Occipital lobe (tissue), 3 donors: ENCODE measurements at places on chromosomes 1 and 21. TPM values are rescaled to one million over a fixed set of nuclear protein-coding genes. Genes with fewer than 3 reads are reported as not detected.

DNA sequence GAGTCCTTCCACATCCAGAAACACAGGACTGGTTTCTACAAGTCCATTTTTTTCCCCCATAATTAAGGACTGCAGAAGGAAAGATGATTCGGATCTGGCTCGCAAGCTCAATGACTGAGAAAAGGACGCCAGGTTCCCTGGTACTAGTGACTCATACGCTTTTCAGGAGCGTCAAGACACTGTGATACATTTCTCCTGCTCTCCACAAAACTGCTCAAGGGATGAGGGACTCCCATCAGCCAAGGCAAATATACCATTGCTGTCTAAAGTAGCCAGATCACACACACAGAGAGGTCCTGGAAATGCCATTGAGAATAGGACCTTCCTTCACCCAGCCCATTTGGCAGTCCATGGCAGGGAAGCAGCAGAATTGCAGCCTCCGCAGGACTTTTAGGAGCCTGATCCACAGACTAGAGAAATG lies 253.6 kb upstream of the IRF2BP2 start:
- DNase-seq = no peak

CBR3 gene
- 0.78 TPM for total RNA-seq

EGLN1 gene
- 83.1 TPM for total RNA-seq

DNA sequence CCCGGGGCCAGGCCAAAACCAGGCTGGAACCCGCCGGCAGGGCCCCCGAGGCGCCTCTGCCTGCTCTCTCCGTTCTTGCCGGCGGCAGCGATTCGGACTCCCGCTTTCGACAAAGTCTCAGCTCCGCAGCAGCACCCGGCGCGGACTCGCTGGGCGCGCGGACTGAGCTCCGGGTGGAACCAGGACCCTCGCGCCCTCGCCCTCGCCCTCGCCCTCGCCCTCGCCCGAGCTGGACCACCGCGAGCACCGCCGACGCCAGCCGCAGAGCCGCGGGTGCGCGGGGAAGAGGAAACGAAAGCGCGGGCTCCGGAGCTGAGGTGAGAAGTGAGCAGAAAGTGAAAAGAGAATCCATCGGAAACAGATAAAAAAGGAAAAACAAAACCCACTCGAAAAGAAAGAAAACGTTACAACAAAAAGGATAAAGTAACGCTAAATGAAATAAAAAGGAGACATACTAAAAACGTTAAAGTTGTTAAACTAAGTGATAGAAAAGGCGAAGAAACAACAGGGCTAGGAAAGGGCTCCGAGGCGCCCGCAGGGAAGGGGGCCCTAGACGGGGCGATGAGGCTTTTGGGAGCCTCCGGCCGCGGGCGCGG lies 64.9 kb downstream of the MEF2D start:
- DNase-seq = no peak

DNA sequence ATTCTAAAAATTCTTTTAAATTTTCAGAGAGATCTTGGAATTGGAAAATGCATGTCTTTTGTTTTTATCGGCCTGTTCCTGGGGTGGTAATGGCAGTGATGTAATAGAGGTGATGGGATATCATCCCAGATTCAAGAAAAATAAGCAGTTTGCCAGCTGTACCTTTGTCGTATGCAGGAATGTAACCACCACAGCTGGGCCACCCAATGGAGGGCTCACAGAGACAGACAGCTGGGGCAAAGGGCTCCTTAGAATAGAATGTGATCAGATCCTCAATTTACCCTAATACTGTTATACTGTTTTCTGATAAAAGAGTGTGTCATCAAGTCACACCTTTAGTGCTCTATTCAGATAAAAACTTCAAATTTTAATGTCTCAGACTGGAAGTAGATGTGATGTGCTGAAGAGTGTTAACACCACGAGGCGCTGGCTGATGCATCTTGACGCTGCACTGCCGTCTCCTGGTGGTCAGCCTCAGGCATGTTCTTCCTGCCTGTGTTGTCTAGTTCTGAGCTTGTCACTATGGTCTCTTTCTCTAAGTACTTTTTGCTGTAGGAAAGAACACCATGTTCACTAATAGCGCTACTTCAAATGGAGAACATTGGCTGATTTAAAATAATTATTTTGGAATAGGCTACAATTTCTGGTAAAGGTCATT lies 78.8 kb downstream of the C1orf21 start:
- DNase-seq = no peak

ELF3 gene
- 0.31 TPM for total RNA-seq

- DNase-seq = peak; percentile 41
Observed at GRCh38 chr1:20194757-20195461, 8.6 kb upstream of the PLA2G2C start.

DNA sequence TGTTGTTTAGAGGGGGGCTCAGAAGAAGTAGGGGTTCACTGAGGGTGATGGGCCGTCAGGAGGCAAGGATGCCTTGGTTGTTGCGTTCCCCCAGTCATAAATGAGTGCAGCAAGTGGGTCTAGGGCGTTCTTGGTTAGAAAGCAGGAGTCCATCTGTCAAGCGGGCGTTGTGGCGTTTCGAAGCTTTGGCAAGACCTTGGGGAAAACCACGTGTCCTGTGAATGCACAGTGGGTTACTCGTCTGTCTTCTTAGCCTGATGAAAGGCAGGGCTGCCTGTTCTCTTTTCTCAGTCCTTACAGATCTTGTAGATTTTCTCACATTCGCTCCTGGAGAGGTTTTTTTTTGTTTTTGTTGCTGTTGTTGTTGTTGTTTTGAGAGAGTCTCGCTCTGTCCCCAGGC lies 6.3 kb upstream of the ZNF496 start:
- no peak for DNase-seq

DNA sequence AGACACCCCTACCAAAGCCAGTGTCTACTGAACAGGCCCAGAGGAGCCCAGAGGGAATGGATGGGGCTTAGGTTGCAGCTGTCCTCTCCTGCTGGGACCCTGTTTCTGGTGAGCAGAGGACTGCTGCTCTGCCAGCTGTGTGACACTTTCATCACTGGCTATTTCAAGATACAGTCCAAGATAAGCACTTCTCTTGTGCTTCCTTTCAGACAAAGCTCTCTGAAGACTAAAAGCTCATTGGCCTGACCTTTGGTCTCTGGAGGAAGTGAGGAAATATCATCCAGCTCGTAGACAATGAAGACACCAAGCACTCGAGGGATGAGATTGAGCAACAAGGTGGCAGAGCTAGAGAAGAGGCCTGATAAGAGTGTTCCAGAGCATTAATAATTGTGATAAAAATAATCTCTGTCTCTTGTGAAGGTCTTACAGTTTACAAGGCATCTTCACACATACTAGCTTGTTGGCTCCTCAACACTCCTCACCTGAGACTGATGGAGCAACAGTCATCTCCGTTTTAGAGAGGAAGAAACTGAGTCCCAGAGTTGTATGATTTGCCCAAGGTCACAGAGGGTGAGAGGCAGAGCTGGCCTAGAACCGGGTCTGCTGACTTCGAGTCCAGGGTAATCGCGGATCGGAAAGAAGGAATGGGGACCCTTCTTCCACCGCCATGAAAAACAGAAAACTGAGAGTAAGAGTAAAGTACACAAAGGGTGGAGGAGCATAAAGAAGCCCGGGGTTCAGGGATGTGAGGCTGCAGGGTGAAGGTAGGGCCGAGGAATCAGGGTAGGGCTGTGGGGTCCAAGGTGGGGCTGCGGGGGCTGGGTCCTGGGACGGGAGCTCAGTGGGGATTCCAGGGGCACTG lies 666 bp downstream of the PAFAH2 start:
- DNase-seq = no peak

- no peak for DNase-seq
Observed at GRCh38 chr1:193085263-193085662, 20.0 kb downstream of the GLRX2 start.

- no peak for DNase-seq
Observed at GRCh38 chr1:202858331-202858730, 30.6 kb downstream of the RABIF start.

GRCh38 chr1:20893931-20894330 lies 106.8 kb upstream of the HP1BP3 start:
- no peak for DNase-seq

HJV gene
- total RNA-seq = not detected

FAM177B gene
- total RNA-seq = not detected

DNA sequence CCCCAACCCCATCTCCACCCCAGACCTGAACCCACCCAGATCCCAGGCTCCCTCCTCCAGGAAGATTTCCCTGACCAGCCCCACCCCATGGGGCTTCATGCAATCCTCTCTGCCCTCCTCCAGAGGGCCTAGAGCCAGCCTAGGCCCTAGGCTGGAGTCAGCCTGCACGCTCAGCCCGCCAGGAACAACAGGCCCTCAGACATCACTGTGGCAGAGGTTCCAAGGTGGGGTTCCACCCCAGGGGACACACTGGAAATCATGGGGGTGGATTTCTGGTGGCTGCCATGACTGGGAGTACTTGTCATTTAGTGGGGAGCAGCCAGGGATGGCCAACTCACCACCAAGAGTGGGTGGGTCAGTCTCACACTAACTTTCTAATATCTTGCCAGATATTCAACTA lies 122.0 kb downstream of the GLIS1 start:
- DNase-seq = no peak

DNA sequence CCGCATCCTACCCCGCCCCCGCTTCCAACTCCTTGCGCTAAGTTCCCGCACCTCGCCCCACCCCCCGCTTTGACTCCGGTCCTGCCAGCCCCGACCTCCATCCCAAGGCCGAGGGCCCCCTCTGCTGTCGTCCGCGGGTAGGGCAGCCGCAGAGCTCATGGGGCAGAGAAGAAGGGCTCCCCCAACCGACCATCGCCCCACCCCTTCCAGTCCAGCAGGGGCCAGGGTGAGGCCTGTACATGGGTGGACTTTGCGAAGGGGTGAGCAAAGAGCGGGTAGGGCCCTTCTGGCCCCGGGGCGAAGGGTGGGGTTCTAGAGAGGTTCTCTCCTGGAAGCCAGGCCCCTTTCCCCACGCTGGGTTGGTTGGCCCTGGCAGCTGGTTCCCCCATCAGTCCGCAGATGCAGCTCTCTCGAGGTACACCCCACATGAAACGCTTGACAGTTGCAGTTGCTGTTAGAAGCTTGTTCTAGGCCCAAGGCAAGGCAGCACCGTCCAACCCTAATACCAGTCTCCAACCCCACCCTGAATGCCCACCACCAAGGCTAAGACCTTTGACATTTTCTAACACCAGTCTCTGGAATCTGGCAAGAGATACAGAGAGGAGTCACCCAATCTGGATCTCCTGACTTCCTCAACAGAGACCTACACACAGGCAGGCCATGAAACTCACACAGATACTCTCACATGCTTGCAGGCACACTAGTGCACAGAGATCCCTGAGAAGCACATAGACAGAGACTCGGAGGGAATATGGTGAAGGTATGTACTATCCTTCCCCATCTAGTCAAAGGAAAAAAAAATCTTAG lies 25.3 kb upstream of the ADGRB2 start:
- peak; percentile 87 for DNase-seq

- no peak for DNase-seq
Observed at GRCh38 chr1:53410100-53410541, 49.1 kb upstream of the DMRTB1 start.

GRCh38 chr1:98698625-98699024 lies 37.1 kb downstream of the SNX7 start:
- DNase-seq = no peak

- no peak for DNase-seq
Observed at GRCh38 chr1:206049919-206050600, 2.9 kb upstream of the RHEX start.

DNA sequence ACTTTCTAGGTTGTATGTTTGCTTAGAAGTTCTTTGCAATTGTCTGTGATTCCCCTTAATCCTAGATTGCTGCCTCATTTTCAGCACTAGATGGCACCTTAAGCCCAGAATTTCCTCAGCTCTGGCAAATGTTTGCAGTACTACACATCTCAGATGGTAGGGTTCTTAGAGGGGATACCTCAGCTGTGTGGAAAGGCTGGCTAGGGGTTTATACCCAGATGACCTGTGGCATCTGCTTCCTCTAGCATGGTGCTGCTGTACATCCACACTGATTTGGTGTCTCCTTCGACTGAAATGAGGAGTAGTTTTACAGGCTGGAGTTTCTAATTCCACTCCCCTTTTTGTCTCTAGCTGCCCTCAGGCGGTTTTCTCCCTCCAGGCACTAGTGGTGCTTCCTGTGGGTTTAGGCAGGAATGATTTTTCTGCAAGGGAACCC lies 23.5 kb downstream of the ASB17 start:
- DNase-seq = no peak

- no peak for DNase-seq
Observed at GRCh38 chr1:160419150-160419837, 18.9 kb downstream of the VANGL2 start.

DNA sequence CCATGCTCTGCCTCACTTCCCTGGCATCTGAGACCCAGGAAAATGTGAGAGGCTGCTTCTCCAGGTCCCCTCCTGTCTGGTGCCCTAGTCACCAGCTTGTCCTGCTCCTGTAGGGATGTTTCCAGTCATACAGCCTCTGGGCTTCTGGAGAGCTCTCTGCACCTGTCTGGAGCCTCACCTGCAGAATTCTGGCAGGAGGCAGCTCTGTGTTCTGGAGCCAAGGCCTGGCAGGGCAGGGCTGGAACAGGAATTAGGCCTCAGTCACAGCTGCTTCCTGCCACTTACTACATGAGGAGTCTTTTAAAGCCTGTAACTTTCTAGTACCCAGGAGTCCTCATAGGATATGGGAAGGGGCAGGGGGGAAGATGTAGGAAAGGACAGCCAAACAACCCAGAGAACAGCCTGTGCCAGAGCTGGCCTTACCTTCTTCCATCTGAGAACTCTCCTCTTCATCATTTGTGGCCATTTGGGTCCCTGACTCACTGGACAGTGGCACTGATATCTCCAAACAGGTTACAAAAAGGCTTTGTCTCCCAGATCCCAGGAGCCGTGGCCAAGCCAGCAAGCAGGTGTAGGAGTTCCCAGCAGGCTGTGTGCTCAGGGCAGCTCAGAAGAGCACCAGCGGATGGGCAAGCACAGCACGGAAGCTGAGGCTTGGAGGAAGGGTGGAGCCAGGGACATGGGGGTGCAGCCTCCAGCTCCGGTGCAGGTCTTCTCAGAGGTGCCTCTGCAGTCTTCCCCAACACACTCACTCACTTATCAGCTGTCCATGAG lies 31.4 kb upstream of the ARTN start:
- DNase-seq = no peak

CFHR2 gene
- total RNA-seq = not detected

- DNase-seq = no peak
Observed at GRCh38 chr1:200231787-200232231, 178.0 kb downstream of the ZNF281 start.

GRCh38 chr1:148362216-148362611 lies 120.9 kb downstream of the PPIAL4G start:
- no peak for DNase-seq

DNA sequence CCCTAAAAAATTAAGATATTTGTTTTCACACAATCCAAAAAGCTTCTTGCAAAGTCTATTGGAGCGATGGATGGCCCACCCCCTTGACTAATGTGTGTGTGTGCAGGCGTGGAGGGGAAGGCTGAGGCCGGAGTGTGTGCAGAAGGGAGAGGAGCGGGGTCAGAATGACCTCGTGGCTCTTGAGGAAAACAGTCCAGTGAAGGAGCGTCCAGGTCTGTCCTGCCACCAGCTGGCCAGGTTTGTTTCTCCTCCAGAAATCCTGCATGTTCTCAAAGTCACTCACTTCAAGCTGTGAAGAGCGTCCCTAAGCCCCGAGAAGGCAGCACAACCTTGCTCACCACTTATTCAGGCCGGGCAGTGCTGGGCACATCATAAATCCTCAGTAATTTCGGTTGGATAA lies 69.5 kb upstream of the SSX2IP start:
- no peak for DNase-seq
